ENCODE measurements at places on chromosomes 16 and 17.

- no peak for DNase-seq
Observed at GRCh38 chr16:20866145-20866772, 33.9 kb downstream of the DCUN1D3 start.

DNA sequence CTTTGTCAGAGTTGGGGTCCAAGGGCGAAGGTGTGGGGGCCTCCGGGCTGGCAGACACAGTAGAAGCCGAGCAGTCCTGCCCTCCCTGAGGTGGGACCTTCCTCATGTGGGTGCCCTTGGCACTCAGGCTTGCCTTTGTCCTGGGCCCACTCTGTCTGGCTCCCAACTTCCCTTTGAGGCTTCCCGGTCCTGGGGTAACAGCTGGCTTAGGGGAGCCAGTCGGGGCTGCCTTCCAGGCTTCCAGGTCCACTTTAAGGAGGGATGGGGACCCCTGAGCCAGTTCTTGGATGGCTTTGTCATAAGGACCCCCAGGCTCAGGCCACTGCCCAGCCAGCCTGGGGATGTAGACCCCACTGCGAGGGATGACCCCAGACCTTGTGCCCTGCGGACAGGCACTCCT lies 7.8 kb downstream of the GAS2L2 start:
- no peak for DNase-seq

DNA sequence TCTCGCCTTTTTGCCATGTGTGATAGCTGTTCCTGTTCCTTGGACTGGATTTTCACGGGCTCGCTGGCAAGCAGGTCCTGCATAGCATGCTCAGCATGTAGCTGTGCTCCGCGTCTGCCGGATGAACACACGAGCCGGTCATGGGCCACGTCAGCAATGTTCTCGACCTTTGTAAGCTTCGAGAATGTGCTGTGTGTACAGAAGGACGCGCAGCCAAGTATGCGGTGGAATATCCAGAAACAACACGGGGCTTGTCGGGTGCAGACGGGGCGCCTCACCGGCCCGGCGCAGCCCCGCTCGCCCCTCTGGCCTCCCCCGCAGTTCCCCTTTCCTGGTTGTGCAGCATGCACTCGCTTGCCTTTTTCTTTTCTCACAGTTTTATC lies 42.2 kb downstream of the RPTOR start:
- no peak for DNase-seq

GRCh38 chr17:63950940-63951907 lies 19.1 kb upstream of the CD79B start:
- no peak for DNase-seq

DNA sequence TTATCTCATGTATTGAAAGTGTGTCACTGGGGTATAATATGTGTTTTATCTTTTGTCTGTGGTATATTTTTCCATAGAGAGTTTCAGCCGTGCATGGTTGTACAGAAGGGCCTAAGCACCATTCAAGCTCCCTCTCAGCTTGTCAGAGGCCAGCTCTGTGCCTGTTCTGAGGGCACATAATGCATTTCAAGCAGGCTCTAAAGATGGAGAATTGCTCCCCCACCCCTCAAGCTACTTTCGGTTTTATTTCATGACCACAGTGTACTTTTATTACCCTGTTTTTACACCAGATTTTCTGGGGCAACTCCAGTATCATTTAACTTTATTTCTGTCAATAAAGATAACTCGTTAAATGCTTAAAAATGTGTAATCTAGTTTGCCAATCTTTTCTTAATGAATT lies 131.7 kb downstream of the SHISA6 start:
- DNase-seq: no peak

- no peak for DNase-seq
Observed at GRCh38 chr17:80931421-80932265, 60.0 kb upstream of the CHMP6 start.

- DNase-seq: no peak
Observed at GRCh38 chr16:68368301-68368888, 57.6 kb downstream of the PRMT7 start.

DNA sequence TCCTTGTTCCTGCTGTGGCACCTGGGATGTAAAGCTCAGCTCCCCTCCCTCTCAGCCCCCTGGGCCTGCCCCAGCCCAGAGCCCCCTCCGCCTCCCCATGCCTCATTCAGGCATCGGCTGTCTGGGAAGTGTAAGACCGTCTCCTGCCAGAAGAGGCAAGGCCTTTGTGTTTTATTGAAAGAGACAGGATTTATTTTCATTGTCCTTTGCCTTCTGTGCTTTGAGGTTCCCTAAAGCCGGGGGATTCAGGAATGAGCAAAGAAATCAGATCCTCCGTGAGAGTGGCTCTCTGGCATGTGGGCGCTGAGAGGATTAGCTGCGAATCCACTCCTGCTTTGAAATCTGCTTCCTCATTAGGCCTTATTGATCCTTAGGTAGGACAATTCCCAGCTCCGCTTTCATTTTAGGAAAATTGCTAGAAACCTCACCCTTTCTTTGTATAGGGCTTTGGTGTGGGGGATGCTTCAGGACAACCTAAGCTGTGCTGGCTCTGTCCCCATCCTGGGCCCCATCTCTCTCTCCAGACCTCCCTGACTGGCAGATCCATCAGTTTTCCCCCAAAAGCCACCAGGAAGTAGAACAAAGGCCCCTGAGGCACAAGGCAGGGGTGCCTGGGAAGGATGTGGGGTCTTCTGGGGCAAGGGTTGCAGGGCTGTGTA lies 211.5 kb upstream of the TNRC6C start:
- no peak for DNase-seq

DNA sequence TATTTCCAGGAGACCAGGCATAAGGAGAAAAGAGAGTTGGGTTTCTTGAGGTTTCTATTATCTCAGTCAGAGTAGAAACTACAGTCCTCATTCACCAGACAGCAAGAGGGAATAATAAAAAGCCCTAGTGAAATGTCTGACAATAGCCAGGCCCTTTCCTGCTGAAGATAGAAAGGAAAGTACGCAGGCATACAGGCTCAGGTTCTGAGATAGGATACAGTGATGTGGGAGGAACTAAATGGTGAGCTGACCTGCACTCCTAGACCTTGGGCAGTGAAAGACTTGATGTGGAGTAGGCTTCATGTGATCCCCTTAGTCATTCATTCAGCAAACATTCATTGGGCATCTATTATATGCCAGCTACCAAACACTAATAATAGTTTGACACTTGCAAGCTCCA lies 14.9 kb downstream of the ZNF821 start:
- no peak for DNase-seq

- DNase-seq: no peak
Observed at GRCh38 chr16:67399218-67399733, 6.0 kb upstream of the TPPP3 start.

DNA sequence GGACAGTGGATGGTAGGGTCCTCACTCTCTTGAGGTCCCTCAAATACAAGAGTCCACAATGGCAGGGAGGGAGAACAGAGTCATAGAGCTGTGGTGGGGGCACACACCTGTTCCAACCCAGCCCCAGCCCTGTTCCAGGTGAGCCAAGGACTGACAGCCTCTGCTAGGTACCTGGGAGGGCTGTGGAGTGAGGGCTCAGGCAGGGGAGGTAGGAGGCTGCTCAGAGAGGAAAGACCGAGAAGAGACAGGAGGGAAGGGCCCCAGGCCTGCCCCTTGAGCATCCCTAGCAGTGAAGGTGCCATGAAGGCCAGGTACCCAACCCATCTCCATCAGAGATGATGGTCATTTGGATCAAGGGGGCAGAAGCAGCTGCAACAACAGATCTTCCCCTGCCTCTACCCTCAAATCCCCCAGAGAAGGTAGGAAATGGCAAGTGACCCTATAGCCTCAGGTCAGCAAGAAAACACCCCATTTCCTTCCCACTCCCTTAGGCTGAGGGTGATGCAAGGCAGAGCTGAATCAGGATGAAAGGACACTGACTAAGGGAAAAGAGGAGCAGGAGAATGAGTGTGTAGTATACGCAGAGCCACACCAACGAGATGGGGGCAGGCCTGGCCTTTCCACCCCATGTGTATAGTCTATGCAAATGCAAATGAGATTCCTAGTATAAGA lies 28.6 kb downstream of the CD300LG start:
- no peak for DNase-seq

GRCh38 chr17:4678448-4679026 lies 25.4 kb downstream of the PELP1 start:
- no peak for DNase-seq

GRCh38 chr16:27791404-27791719 lies 241.4 kb downstream of the KATNIP start:
- DNase-seq: no peak

GRCh38 chr17:77470800-77471733 lies 330.3 kb downstream of the SEC14L1 start:
- no peak for DNase-seq

GRCh38 chr16:57305159-57305811 lies 20.8 kb upstream of the PLLP start:
- no peak for DNase-seq

DNA sequence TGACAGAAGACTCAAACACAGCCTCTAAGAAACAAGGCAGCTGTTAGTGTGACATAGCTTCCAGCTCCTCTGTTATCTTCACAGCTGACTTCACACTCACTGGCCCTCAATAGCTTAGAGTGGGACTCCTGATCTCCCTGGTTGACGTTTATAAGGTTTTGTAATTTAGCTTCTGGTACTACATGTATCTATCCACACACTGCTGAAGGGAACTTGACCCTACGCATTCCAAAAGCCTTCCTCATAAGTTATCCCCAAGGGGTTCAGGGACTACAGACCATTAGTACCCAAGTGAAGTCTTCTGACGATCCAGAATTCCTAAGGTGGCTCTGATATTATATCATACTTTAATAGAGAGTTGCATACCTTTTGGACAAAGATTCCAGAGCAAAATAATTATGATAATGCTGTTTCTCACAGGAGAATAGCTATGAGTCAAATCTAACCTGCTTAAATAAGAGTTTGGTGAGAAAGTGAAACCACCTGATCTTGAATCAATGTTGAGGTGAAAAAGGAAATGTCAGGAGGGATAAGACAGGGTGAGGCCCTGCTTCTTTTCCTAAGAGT lies 14.5 kb downstream of the ACACA start:
- no peak for DNase-seq

GRCh38 chr16:86343796-86344585 lies 166.3 kb upstream of the FOXF1 start:
- DNase-seq: no peak

GRCh38 chr17:17141860-17142552 lies 64.1 kb downstream of the PLD6 start:
- DNase-seq: no peak

DNA sequence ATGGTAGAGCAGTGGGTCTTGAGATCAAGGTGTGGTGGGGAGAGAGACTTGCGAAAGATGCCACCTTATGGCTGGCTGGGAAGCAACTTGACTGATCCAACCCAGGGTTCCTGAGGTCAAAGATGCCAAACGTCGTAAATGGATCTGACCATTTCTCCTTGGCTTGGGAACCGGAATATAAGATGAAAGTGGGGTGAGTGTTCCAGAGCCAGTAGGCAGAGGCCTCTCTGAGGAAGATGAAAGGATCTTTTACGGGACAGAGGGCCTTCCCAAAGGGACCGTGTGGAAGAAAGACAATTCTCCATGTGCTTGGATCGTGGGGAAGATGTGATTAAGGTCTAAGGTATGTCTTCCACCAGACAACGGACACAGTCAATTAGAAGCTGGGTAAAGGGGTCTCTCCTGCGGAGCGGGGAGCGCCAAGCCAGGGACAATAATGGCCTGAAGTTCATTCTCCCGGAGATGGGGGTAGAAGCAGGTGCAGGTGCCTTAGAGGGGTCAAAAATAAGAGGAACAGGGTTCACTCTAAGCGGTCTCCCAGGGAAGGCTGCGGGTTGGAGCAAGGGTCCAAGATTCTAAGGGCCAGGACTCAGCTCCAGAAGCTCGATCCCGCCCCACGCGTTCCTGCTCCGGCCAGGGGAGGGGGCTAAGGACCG lies 800 bp downstream of the FXR2 start:
- DNase-seq: no peak

GRCh38 chr17:40945414-40945813 lies 8.0 kb upstream of the KRT23 start:
- DNase-seq: no peak

GRCh38 chr16:6548507-6548906 lies 784.1 kb upstream of the RBFOX1 start:
- no peak for DNase-seq

GRCh38 chr17:39716879-39717536 lies 13.3 kb downstream of the MIEN1 start:
- DNase-seq: no peak

- DNase-seq: no peak
Observed at GRCh38 chr16:72743011-72743761, 304.7 kb downstream of the ZFHX3 start.

GRCh38 chr17:43384476-43384862 lies 14.3 kb upstream of the ARL4D start:
- DNase-seq: no peak

DNA sequence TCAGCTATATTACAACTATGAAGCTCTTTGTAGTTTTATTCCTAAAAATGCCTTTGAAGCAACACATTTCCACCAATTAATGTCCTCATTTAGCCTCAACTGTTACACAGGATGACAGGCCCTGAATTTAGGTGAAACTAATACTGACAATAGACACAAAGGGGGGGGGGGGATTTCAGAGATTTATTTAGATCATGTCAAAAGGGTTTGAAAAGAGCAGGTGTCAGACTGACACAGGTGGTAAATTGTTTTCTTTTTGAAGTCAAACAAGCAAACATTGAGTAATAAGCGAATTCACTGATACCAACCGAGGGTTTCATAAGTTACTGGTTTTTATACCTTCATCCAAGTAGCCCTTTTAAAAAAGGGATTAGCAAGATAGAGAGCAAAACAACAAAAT lies 40.8 kb downstream of the KANSL1 start:
- DNase-seq: no peak
